ENCODE measurements at places on chromosomes 12 and 14.

DNA sequence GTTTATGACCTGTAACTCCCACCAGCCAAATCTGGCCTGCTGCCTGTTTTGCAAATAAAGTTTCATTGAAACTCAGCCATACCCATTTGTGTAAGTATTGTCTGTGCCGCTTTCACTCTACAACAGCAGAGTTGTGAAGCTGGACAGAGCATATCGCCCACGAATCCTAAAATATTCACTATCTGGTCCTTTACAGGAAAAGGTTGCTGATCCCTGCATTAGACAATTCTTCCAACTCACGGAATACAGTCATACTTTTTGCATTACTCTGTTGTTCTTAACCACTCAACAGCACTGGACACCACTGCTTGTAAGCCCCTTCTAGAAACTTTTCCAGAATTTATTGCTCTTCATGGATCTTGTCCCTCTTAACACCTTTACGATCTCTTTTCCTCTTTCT is 435.4 kb downstream of the EGLN3 start:
- DNase-seq, result no peak

GRCh38 chr12:53770281-53770680 is 18.5 kb upstream of the CISTR start:
- no peak for DNase-seq

DNA sequence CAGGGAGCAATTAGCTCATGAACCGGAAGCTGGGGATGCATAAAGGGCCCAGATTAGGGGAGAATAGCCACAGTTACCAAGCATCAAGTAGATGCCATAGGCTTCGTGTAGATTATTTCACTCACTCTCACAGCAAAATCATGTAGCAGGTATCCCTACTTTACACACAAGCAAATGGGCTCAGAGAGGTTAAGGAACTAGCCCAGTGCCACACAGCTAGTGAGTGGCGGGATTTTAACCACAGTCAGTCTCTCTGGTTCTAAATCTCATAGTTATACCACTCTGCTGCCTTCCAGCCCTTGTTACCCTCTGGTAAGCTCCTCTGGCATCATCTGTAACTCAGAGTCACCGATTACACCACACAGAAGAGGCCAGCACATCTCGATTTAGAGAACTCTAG is 49.0 kb downstream of the IQSEC3 start:
- DNase-seq, result no peak

DNA sequence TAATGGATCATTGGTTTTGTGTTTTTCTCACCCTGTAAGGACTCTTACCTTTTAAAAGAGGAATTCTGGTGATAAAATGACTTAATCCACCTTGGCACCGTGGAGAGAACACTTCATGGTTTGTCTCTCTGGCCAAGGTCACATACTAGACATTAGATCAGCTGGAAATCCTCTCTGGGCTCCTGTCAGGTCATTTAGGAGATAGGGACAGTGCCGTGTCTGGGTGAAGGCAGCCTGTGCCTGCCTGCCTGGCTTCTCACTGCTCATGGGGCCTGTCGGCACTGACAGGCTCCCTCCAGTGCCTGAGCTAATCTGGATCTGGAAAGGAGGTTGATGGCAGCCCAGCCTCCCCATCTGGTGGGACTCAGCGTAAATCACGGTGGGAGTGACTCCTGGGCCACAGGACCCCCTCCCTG is 5.7 kb downstream of the CRADD start:
- no peak for DNase-seq

GRCh38 chr14:79548836-79549235 is 662.5 kb downstream of the DIO2 start:
- no peak for DNase-seq

DNA sequence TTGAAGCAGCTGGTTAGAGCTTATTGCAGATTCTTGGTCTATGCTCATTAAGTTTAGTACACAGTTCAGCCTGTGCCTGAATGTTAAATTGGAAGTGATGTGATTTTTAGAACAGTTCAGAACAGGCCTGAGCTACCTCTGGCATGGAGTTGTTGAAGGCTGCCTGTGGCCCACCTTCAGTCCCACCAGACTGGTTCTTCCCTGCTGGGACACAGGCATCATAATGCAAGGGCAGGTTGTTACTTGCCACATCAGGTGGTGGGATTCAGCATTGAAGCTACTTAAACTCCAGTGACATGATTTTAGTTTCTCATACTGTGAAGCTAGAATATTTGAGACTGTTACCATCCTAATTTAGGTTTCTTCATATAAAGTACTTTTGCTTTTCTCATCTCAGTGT is 49.4 kb downstream of the PROX2 start:
- no peak for DNase-seq

- DNase-seq, result peak; percentile 67
Observed at GRCh38 chr14:20477211-20477876, 8.1 kb downstream of the PNP start.

GRCh38 chr12:66035288-66035966 is 95.1 kb downstream of the LLPH start:
- DNase-seq, result no peak
